ENCODE measurements at places on chromosomes 12 and 14. TPM values are rescaled to one million over a fixed set of nuclear protein-coding genes. Genes with fewer than 3 reads are reported as not detected.

DNA sequence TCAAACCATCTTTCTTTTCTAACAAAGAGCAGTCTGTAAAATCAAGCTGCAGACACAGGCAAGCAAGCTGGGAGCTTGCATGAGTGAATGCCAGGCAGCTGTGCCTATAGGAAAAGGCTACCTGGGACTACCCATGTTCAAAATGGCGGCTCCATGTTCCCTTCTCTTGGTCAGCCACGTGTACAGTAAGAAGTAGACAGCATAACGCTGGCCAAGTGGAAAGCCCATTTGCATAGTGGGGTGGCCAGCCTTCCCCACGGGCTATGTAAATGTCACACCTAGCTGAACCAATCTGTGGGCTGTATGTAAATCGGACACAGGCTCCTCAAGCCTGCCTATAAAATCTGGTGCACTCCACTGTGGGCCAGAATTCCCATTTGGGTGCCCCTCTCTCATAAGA lies 117.1 kb downstream of the SYT10 start:
- H3K27ac ChIP-seq = no peak overlapping the region
- no peaks in the 10 kb centered on the region for H3K27me3 ChIP-seq
- H3K4me1 ChIP-seq = no peaks in the 10 kb centered on the region
- H3K36me3 ChIP-seq = no peaks in the 10 kb centered on the region

DNA sequence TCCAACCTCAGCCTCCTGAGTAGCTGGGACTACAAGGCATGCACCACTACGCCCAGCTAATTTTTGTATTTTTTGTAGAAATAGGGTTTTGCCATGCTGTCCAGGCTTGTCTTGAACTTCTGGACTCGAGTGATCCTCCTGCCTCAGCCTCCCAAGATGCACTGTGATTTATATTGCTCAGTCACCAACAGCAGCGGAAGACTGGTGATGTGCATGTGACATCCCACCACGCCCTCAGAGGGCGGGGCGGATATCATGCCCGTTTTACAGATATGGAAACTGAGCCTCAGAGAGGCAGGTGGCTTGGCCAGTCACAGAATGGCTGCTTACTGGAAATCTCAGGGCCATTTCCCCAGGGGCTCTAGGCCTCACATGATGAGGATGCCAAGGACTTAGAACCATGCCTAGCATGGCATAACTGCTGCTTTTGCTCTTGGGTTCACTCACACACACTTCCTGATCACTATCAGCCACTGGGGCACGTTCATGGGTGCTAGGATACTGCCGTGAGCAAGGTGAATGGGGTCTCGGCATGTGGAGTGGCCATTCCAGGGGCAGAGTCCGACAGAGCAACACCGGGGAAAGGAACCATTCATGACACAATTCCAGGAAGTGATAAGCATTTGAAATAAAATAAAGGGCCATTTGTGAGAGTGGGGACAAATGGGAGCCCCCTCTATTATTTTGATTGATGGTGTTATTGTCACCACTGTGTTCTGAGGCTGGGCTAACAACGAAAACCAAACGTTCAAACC lies 31.9 kb downstream of the RBM19 start:
- no peak for DNase-seq
- peaks cover 2% of the 10 kb centered on the region for H3K36me3 ChIP-seq
- no peak overlapping the region for H3K4me3 ChIP-seq
- no peak overlapping the region for H3K27ac ChIP-seq

GRCh38 chr14:73237219-73237785 lies at the start of gene PAPLN:
Gene PAPLN, plus strand, starts transcription at chr14:73237506. Its CDS starts 2,273 bp downstream, at chr14:73239779.
- DNase-seq = peak; percentile 44
- peaks cover 15% of the 10 kb centered on the region for H3K4me1 ChIP-seq
- no peaks in the 10 kb centered on the region for H3K27me3 ChIP-seq
- no peaks in the 10 kb centered on the region for H3K36me3 ChIP-seq
- peak within 1 kb of the TSS; percentile 63 for H3K4me3 ChIP-seq

DNA sequence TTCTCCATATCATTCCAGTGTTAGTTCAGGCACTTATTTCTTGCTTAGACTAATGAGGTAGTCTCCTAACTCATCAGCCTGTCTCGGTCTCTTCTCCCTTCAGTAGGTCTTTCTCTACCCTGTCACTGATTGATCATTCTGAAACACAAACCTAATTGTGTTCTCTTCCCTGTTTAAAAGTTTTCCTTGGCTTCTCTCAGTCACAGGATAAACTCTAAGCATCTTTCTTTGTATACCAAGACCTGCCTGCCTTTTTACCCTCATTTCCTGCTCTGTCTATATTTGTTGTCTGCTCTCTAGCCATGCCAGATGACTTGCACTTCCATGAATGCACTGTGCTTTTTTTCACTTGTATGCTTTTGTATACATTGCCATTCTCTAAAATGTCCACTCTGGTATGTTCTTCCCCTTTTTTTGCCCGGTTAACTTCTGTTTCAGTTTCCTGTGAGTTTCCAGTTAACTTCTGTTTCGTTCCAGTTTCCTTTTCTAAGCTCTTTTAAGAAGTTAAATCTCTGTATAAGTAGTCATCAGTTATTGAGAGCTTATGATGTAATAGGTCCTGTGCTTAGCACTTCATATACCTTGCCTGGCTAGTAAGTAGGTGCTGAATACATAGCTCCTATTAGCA lies 12.8 kb downstream of the DIP2B start:
- no peaks in the 10 kb centered on the region for H3K27me3 ChIP-seq
- DNase-seq = no peak
- H3K4me1 ChIP-seq = peaks cover 27% of the 10 kb centered on the region
- H3K4me3 ChIP-seq = no peak overlapping the region
- H3K27ac ChIP-seq = peak overlapping the region; percentile 67

- H3K36me3 ChIP-seq = peaks cover 11% of the 10 kb centered on the region
- no peaks in the 10 kb centered on the region for H3K4me1 ChIP-seq
- H3K4me3 ChIP-seq = no peak overlapping the region
These were observed 19.0 kb downstream of the RACGAP1 start for GRCh38 chr12:50006280-50006679.

LRRC23 gene
- polyA plus RNA-seq = 14.3 TPM

DNA sequence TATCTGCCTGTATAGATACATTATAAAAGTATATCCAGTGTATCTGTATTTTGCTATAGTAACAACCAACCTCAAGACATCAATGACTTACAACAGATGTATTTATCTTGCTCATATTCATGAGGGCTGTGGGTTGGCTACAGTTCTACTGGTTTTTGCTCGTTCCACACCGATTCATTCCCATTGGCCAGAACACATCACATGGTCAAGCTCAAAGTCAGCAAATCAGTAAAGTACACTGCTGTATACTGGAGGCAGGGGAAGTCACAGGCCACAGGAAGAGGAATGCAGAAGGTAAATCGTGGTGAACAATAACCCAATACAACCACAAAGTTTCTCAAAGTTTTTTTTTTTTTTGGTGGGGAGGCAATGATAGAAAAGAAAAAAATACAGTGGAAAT lies 180.0 kb upstream of the CDKN3 start:
- no peak overlapping the region for H3K4me3 ChIP-seq
- H3K36me3 ChIP-seq = no peaks in the 10 kb centered on the region
- H3K27me3 ChIP-seq = peaks cover 16% of the 10 kb centered on the region

DNA sequence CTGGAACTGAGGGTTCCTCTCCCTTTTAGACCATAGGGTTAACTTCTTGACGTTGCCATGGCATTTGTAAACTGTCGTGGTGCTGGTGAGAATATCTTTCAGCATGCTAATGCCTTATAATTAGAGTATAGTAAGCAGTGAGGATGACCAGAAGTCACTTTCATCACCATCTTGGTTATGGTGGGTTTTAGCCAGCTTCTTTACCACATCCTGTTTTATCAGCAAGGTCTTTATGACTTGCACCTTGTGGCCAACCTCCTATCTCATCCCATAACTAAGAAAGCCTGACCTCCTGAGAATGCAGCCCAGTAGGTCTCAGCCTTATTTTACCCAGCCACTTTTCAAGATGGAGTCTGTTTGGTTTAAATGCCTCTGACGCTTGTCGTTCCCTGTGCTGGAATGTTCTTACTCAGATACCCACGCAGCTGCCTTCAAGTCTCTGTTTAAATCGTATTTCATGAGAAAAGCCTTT lies 44.2 kb downstream of the BBS10 start:
- no peak overlapping the region for H3K27ac ChIP-seq
- no peaks in the 10 kb centered on the region for H3K27me3 ChIP-seq
- no peak for DNase-seq
- no peaks in the 10 kb centered on the region for H3K36me3 ChIP-seq
- no peak overlapping the region for H3K4me3 ChIP-seq

DNA sequence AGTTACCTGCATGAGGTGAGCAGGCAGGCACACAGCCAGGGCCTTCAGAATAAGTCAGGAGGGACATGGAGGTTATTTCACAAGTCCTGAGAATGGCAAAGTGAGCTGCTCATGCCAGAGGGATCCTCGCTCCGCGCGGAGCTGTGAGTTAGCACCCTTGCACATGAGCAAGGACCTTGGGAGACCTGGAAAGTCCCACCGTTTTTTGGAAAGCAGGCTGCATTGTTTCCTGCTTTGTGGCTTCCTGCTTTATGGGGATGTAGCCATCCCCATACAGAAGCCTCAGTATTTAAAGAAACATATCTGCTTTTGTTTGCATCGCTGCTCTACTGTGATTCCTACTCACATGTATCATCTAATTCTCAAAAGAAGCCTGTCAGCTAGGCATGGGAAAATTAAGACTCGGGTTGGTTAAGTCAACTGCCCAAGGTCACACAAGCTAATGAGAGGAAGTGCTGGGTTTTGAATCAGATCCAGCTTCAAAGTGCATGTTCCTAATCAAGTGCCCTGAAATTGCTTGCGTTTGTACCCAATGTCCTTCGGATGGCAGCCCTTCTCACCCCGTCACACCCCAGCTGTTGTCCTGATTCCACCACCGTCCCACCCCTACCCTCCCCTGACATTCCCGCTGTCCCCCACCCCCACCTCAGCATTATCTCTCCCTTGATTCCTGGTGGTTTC lies 106.2 kb downstream of the CRACR2A start:
- DNase-seq = no peak
- no peaks in the 10 kb centered on the region for H3K27me3 ChIP-seq
- H3K36me3 ChIP-seq = no peaks in the 10 kb centered on the region
- H3K27ac ChIP-seq = no peak overlapping the region

HSPA2 gene
- 180 TPM for polyA plus RNA-seq

DNA sequence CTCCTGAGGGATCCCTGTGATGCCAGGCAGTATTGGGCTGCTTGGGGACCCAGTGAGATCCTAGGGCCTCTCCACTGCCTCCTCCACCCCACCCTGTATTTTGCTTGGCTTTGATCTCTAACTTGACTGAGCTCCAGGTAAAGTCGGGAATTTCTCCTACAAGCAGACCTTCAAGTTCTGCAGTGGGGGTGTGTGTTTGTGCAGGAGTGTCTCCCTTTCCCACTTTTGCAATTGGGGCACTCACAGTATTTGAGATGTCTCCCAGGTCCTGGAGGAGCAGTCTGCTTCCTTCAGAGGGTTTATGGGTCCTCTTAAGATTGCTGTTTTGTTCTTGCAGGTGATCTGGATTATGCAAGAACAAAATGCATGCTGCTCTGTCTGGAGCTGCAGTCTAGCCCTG lies 68.9 kb downstream of the ALG10B start:
- no peaks in the 10 kb centered on the region for H3K36me3 ChIP-seq
- H3K4me3 ChIP-seq = no peak overlapping the region
- no peaks in the 10 kb centered on the region for H3K27me3 ChIP-seq

GRCh38 chr12:43898474-43898873 lies 62.6 kb downstream of the TMEM117 start:
- no peak overlapping the region for H3K27ac ChIP-seq
- H3K4me1 ChIP-seq = peaks cover 8% of the 10 kb centered on the region
- no peaks in the 10 kb centered on the region for H3K36me3 ChIP-seq

GRCh38 chr12:75891072-75891471 lies 140.5 kb downstream of the PHLDA1 start:
- H3K4me3 ChIP-seq = no peak overlapping the region
- DNase-seq = no peak
- H3K4me1 ChIP-seq = no peaks in the 10 kb centered on the region

DNA sequence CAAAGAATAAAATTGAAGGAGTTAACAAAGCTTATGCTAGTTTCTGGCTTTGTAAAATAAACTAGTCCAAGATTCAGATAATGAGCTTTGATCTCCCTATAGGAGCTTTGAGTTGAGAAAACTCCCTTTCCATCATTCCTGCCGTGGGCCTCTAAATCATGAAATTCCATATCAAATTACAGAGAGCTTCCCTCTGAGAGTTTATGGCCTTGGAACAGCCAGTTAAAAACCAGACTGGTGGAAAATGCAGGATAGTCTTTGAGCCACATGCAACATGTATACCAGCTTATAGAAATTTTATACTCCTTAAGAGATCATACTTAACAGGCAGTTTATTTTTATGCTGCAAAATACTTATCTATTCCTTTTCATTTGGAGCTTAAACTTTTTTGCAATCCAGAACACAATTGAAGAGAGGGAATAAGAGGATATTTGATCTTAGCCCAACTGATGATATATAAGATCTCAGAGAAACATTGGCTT lies 175.8 kb upstream of the ATP2B1 start:
- no peaks in the 10 kb centered on the region for H3K36me3 ChIP-seq
- no peaks in the 10 kb centered on the region for H3K4me1 ChIP-seq
- DNase-seq = no peak
- no peak overlapping the region for H3K27ac ChIP-seq
- no peaks in the 10 kb centered on the region for H3K27me3 ChIP-seq

MNAT1 gene
- 62.8 TPM for polyA plus RNA-seq

DNA sequence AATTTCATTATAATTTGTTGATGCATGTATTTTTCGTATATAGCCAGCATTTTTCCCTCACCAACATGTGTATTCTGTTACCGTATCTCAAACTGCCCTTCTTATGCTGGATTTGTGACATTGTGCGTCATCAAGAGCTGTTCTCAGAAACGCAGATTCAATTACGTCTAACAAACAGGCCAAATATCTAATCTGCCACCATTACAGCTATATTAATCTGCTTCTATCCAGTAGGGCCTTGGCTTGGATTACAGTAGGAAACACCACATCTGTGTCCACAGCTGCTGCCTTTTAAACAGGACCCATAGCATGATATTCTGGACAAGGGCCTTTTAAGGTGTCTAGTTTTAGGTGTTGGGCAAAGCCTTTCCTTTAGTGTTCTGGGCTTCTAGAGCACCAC lies 140.6 kb downstream of the PDE3A start:
- no peak for DNase-seq
- no peak overlapping the region for H3K27ac ChIP-seq
- H3K4me1 ChIP-seq = peaks cover 2% of the 10 kb centered on the region
- H3K36me3 ChIP-seq = no peaks in the 10 kb centered on the region
- no peaks in the 10 kb centered on the region for H3K27me3 ChIP-seq

All from psoas muscle (tissue), 8 donors.